Activated CD4-positive, alpha-beta T cell treated with anti-CD3 and anti-CD28 coated beads for 4 hours (primary cell): ENCODE measurements at places on chromosomes 7 and 10.
A peak's percentile ranks its signal among the peaks of the same experiment; 100 is the strongest.

- peak; percentile 14 for DNase-seq
Observed at GRCh38 chr7:98105942-98106544, 619 bp upstream of the LMTK2 start.

- DNase-seq, result no peak
Observed at GRCh38 chr7:77910124-77910523, 111.6 kb downstream of the PHTF2 start.

DNA sequence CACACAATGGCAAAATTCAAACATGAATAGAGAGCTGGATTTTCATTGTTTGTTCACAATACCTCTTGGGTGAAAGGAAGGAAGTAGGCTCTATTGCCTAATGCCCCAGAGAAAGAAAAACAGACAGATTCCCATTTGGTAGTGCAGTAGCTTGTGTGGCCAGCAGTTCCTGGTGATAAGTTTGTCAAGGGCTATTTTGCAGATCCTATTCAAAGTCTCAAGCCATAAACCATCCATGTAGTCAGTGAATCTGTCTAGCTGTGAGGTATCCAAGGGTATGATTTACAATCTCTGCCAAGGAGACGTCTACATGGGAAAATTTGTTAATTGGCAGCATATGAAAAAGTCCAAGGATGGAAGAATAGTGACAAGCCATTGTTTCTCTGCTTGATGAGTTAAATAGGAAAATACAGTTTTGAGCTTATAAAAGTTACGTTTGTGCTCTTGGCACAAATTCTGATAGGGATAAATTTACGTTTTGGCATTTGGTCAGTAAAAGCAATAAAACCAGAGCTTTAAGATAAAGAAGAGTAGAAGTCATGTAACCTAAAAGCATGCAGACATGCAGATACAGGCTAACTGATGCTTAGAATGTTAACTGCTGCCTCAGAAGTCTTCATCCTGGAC is 269.1 kb downstream of the GATA3 start:
- DNase-seq, result no peak

DNA sequence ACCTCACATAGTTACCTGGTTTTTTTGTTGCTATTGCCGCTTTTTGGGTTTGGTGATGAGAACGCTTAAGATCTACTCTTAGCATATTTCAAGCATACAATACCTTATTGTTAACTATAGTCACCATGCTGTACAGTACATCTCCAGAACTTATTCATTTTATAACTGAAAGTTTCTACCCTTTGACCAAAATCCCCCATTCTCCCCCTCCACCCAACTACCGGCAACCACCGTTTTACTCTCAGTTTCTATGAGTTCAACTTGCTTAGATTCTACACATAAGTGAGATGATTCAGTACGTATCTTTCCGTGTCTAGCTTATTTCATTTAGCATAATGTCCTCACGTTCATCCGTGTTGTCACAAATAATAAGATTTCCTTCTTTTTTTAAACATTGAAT is 86.7 kb upstream of the IL6 start:
- DNase-seq, result no peak

GRCh38 chr7:66296557-66296956 is 91.4 kb downstream of the TPST1 start:
- DNase-seq, result no peak

DNA sequence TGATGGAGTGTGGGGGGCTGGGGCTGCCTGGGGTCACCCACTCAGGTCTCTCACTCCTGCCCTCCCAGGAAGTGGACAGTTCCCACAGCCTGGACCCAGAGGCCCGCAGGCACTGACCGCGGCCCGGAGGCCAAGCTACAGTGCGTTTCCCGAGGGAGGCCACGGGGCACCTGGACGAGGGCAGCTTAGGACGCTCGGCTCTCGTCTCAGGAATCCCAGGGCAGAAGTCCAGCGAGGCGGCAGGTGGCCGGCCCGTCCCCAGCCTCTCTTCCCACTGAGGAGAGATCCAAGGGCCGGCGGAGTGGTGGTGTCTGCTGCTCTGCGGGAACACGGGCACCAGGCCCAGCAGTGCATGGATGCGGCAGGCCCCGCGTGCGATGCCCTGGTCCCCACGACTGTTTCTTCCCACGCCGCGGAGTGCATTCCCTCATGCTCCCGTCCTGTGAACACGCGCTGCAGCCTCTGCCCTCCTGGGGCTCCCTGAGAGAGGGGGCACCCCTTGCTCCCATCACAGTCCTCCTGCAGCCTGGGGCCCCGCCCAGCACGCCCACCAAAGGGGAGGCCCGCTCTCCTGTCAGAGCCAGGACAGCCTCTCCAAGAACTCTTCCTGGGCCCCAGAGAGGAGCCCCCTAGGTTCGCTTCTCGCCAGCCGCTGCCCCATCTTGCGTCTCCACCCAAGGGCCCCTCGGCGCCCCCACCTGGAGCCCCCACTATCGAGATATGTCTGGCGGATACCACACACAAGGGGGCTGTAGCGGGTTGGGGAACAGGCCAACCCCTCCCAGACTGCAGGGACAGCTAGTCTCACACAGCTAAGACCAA is 24.3 kb upstream of the GPR146 start:
- DNase-seq, result no peak

GRCh38 chr10:112886463-112886862 is 63.6 kb upstream of the TCF7L2 start:
- no peak for DNase-seq

- DNase-seq, result no peak
Observed at GRCh38 chr10:77045085-77045484, 592.5 kb downstream of the KCNMA1 start.

GRCh38 chr7:101104193-101104713 is 19.0 kb downstream of the TRIM56 start:
- DNase-seq, result no peak

DNA sequence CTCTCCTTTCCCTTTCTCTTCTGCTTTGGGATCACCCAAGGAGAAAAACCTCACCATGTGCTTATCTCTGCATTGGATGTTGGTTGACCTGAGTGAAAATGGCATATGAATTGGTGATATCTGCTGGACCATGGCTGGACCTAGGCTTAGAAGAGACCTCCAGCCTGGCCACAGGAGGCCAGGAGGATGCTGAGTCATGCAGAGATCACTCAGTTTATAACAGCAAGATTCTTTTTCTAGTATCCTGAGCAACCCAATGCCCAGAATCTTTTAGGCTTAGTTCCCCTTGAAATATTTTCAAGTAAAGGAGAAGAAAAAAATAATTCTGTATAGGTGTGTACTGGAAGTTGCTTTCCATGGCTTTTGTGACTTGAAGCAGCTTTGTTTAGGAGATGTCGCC is 236.3 kb downstream of the KLF6 start:
- no peak for DNase-seq

DNA sequence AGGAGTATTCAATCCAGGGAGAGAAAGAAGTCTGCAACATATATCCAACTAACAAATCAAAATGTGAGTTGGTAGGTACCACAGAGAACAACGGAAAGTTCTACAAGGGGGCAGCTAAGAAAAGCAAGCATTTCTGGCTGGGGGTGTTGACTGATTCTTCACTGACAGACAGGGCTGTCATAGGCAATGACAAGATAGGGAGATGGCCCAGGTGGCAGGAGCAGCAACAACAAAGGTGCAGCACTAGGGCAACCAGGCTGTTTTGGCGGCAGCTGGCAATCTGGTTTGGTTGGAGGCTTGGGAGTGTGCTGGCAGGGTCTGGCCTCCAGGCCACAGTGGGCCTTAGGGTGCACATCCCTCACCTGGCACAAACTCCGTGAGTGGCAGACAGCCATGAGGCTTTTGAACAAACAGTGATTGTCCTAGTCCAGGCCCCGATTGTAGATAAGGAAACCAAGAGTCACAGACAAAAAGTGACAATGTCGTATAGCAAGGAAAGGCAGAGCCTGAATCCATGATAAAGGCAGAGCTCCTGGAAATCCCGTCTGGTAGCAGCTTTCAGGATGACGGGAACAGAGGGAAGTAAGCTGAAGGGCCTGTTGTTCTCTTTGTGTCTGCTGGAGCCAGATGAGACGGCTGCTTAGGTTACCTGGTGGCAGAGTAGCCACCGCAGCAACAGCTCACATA is 28.4 kb downstream of the DPCD start:
- no peak for DNase-seq

- DNase-seq, result no peak
Observed at GRCh38 chr7:92973974-92974373, 137.6 kb upstream of the CDK6 start.

DNA sequence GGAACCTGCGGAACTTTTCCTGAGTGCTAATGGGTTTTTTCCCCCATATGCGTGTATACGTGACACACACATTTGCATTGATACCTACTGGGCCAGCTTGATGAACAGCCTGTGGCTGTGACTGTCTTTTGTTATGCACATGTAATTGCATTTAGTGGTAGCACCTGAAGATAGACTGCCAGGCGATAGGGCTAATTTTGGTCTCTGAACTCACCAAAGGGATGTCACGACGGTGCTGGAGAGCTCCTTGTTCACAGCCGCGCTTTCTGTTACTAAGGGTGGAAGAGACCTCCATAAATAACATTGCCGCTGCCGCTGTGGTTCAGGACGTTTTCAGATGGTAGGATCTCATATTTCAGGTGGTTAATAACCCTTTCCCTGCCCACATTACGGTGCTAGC is 133.2 kb downstream of the CAMK1D start:
- DNase-seq, result no peak

- no peak for DNase-seq
Observed at GRCh38 chr7:122132341-122132740, 11.7 kb downstream of the AASS start.

DNA sequence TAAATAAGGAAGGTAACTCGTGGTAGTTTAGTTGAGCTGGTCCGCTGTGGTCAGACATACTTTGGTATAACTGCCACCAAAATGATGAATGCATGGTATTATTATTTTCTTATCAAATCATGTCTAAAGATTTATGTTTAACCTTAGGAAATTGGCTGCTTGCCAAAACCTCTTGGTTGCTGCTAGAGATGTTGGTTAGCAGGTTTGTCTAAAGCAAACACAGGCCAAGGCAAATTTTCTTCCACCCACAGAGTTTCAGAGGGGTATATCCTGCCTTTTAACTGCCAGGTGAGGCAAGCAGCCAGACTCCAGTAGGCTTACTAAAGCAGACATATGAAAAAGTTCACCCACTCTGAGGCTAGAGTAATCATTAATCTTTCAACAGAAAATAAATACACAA is 101.4 kb downstream of the SEMA3E start:
- DNase-seq, result no peak

GRCh38 chr7:138663725-138664710 is 37.1 kb downstream of the SVOPL start:
- DNase-seq, result no peak

DNA sequence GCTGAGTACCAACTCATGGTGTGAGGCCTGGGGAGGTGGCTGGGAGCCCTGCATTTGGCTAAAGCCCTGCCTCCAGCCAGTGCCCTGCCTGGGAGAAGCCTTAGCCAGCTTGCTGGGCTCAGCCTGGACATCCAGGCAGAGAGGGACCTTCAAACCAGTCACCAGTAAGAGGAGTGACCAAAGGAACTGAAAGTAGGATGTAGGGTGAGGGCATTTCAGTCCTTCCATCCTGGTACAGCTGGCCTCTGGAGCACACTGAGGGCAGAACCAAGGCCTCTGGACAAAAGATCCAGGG is 124.8 kb downstream of the ADCY1 start:
- no peak for DNase-seq

DNA sequence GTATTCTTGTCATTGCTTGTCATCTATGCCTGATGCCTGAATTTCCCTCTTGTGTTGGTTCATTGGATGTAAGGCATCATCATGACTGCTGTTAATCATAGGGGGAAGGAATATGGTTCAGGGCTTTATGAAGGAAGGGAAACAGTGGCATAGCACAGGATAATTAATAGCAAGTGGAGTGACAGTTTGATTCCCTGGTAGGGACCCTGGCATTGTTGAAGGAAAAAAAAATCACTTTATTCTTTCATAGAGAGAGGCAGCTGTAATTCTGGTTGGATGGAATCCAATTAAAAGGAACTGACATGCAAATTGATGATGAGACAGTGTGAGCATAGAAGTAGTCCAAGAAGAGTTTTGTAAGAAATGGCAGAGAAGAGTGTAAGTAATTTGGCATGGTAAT is 121.4 kb downstream of the AUTS2 start:
- no peak for DNase-seq

DNA sequence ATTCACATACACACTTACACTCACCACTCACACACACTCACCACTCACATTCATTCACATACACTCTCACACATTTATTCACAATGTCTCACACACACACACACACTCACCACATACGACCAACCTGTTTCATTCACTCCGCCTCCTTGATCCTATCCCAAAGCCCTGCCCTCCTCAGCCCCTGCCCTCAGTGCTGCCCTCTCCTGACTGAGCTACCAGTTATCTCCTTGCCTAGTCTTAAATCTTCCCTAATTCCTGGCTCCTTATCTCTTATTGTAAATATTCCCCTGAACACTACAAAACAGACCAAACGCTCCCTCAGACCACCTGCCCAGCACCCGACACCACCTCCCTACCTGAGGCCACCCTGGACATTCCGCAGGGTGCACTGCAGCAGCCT is 26.1 kb upstream of the C10orf120 start:
- no peak for DNase-seq

GRCh38 chr7:137583172-137583571 is 239.6 kb upstream of the PTN start:
- DNase-seq, result no peak

DNA sequence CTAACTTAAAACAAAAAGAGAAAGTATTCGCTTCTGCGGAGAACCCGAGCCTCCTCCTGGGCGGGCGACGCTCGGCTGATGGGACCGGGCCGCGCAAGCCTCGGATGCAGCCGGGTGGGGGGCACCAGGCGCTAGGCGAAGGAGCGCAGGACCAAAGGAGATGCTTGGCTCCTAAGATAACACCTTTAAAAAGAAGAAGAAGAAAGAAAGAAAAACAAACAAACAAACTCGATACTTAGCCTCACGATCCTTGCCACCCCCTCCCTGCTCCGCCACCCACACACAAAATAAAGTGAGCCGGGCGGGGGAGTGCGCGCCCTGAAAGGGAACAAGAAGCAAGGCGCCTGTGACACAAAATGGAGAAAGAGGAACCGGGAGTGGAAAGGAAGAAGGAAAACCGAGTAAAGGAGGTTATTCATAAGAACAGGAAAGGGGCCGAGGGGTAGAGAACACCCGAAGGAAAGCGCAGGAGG is 34.0 kb upstream of the EBLN1 start:
- DNase-seq, result peak; percentile 79

GRCh38 chr7:19561121-19561805 is 147.6 kb downstream of the POLR1F start:
- no peak for DNase-seq

- DNase-seq, result no peak
Observed at GRCh38 chr7:28151965-28152364, 28.6 kb downstream of the JAZF1 start.
